H9 (cell line): ENCODE measurements at places on chromosomes 2 and 18.

GRCh38 chr2:19456705-19457309, 98.4 kb upstream of the OSR1 start:
- no peak for DNase-seq

DNA sequence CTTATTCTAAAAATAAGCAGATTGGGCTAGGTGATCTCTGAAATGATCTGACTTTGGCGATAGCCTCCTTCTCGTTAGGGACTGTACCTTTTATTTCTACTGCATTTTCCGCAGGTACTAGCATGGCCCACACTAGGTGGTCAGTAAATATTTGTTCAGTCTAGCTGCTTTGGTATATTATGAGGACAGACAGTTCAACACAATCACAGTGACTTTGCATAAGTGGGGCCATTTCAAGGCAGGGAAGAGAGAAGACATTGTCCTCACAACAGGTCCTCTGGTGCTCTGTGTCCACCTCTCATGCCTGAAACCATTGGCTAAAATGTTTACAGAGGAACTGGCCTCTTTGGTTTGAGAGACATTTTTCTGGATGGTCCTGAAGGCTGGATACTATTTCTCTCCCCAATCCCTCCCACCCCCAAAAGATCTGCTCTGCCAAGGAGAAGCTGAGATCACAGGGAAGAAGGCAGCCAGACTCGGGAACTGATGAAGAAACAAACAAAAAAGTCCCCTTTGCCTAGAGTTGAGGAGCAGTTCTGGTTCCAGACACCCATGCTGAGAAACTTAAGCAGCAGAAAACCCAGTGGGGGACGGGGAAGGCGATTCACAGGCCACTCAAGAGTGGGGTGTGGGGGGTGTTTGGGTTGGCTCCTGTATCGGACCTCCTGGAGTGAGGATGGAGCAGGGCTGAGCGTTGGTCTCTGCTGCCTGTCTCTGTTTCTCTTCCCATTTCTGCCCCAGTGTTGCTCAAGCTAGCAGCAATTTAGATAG, 2.9 kb upstream of the TNP1 start:
- no peak for DNase-seq

DNA sequence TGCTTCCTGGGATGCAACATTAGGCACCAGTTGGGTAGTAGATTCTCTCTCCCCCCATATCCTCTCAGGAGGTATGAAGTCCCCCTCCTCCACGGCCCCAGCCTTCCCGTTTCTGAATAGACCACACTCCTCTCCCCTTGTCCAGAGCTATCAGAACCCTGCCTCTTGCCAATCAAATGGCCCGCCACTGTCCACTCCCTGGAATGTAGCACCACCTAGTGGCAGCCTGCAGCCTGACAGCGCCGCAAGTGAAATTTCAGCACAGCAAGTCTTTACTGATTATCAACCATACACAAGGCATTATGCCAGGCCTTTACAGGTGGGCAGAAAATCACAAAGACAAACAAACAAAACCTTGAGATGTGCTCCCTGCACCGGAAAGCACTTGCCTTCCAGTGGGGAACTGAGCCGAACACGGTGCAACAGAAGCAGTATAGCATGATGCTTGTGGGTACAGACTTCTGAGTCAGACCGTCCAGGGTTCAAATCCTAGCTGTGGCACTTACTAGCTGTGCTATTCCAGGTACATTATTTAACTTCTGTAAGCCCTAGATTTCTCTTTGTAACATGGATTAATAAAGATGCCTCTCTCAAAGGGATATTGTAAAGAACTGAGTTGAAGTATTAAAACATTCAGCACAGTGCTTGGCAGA, 174.0 kb downstream of the SMAD2 start:
- DNase-seq, result peak; percentile 81

- DNase-seq, result no peak
These were observed 494.7 kb upstream of the SETBP1 start for GRCh38 chr18:44186001-44186400.

- DNase-seq, result peak; percentile 82
These were observed 24.4 kb downstream of the ZNF892 start for GRCh38 chr2:95231723-95232122.

DNA sequence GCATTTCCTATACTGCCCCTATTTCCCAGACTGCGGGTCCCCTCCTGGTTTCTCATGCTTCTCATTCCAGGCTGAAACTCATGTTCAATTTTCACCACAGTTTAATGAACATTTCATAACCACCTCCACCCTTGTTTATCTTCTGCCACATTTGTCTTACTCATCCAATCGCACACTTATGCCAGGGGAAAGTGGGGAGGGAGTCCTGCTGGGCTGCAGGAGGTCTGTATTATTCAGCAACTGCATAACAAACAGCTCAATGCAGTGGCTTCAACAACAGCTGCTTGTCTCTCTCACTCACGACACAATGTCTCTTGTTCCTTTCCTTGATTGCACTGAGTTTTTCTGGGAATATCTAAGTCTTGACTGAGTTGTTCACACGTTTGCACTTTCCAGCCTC, 106.0 kb downstream of the ZNF519 start:
- peak; percentile 35 for DNase-seq

DNA sequence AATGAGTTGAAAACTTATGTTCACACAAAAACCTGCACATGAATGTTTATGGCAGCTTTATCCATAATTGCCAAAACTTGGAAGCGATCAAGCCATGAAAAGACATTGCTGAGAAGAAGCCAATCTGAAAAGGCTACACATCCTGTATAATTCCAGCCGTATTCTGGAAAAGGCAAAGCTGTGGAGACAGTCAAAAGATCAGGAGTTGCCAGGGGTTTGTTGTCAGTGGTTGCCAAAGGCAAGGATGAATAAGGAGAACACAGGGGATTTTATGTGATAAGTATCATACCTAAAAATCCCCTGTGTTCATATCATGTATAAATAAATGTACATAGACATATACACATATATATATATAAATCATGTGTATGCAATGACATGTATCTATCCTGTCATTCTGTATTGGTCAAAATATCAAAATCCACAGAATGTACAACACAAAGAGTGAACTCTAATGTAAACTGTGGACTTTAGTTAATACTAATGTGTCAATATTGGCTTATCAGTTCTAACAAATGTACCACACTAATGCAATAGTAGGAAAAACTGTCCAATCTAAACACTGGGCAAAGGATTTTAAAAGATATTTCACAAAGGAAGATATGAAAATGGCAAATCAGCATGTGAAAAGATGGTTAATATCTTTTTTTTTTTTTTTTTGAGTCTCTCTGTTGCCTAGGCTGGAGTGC, 75.8 kb downstream of the PTRHD1 start:
- no peak for DNase-seq

- DNase-seq, result no peak
These were observed 22.3 kb downstream of the MGAT4A start for GRCh38 chr2:98708396-98709186.

DNA sequence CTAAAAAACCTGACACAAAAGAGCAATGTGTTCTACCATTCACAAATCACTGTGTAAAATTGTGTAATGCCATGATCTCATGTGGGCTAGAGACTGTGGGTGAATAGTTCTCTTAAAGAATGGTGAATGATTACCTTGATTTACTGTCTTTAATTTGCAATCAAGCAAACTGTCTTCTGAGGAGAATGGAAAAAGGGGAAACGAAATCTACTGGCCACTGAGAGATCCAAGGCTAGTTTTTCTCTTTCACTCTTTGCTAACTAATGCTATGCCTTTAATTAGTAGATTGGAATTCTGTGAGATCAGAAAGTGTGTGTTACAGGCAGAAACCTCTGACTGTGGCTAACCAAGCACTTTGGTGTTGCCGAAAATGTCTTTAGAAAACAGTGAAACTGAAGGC, 422.7 kb downstream of the TGIF1 start:
- DNase-seq, result no peak

- peak; percentile 77 for DNase-seq
These were observed 582.4 kb upstream of the RAB6C start for GRCh38 chr2:129396980-129397599.

GRCh38 chr2:8457699-8458502, 224.0 kb upstream of the ID2 start:
- no peak for DNase-seq

GRCh38 chr2:143333168-143333791, 204.1 kb downstream of the ARHGAP15 start:
- no peak for DNase-seq

GRCh38 chr2:147559070-147559725, 285.6 kb upstream of the ACVR2A start:
- no peak for DNase-seq

DNA sequence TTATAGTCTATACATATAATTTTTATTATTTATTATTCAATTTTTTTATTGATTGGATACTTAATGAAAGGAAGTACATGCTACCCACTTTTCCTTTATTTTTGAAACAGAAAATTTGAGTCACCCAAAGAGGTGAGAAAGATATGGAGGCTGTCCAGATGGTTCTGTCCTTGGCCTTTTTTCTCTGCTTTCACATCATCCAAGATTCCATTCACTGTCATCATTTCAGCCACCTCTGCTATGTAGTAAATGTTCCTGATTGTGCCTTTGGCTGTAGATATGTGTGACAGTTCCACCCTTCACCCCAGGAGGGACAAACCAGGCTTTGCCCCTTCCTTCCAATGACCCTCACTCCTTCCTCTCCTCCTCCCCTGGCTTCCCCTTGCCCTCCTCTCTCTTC, 675.7 kb upstream of the ID2 start:
- DNase-seq, result no peak

DNA sequence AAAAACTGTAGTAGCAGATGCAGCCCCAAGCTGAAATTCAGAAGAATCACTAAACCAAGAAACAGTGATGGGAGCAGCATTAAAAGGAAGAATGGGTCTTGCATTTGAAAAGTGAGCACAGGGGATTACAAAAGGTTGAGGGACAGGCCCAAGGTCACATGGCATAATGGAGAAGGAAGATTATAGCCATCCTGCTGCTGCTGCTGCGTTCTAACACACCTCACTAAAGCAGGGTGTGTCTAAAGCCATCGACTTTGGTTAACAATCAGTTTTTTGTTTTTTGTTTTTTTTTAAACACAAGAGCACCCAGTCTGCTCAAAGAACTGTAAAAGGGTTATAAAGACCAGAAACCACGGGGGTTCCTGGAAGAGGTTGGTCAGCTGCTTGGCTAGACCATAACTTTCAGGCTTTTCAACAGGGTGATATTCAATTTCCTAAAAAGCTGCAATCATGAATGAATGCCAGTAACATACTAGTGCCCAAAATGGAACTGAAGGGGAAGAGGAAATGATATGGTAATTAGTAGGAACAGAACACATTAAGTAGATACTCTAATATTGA, 102.6 kb downstream of the MYO5B start:
- no peak for DNase-seq

GRCh38 chr18:48122376-48122775, 191.9 kb upstream of the SMAD2 start:
- DNase-seq, result no peak

DNA sequence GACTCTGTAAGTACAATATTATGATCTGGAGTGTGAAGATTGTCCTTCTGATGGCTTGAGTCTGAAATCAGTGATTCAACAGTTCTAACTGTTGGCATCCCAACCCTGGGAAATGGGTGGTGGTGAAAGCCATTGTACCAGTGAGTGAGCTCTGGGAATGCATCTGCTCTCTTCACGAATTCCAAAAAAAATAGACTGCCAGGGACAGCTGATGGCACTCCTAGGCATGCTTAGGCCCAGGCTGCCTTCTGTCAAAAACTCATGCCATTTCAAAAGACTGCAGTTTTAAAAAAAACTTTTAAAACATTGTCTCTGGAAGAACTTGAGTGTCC, 20.3 kb downstream of the OXER1 start:
- DNase-seq, result no peak

DNA sequence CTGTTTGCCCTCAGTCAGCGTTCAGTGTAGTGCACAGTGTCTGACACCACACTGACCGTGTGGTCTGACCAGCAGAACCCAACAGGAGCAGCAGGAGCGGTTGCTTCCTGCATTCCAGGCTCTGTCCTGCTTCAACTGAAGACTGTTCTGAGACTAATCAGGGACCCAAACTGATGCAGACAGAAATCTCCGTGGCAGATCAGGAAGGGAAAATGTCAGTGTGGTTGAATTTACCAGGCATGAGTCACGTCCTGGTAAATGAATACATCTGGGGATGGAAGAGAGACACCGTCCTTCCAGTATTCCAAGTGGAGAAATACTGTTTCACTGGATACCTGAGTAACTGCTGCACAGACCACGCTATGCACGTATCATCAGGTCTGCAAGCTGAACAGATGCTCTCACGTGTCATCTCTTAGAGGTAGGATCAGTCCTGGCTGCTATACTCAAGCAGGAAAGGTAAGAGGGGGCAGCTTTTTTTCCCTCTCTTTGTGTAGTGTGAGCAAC, 223.6 kb upstream of the EPAS1 start:
- no peak for DNase-seq

GRCh38 chr2:32652555-32653209, 24.8 kb downstream of the TTC27 start:
- no peak for DNase-seq

- DNase-seq, result no peak
These were observed 556.1 kb downstream of the CMPK2 start for GRCh38 chr2:6309415-6310255.

GRCh38 chr2:12227941-12228608, 481.6 kb downstream of the LPIN1 start:
- DNase-seq, result no peak

DNA sequence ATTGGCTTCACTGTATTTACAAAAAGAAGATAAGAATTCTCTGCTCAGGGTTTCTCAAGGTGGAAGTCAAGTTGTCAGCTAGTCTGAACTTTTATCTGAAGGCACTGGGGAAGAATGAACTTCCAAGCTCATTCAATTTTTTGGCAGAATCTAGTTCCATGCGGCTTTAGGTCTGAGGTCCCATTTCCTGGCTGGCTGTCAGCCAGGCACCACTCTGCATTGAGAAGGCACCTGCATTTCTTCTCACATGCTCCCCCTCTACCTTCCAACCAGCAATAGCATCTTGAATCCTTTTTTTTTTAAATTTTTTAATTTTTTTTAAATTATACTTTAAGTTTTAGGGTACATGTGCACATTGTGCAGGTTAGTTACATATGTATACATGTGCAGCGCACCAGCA, 46.2 kb upstream of the RPE start:
- no peak for DNase-seq

DNA sequence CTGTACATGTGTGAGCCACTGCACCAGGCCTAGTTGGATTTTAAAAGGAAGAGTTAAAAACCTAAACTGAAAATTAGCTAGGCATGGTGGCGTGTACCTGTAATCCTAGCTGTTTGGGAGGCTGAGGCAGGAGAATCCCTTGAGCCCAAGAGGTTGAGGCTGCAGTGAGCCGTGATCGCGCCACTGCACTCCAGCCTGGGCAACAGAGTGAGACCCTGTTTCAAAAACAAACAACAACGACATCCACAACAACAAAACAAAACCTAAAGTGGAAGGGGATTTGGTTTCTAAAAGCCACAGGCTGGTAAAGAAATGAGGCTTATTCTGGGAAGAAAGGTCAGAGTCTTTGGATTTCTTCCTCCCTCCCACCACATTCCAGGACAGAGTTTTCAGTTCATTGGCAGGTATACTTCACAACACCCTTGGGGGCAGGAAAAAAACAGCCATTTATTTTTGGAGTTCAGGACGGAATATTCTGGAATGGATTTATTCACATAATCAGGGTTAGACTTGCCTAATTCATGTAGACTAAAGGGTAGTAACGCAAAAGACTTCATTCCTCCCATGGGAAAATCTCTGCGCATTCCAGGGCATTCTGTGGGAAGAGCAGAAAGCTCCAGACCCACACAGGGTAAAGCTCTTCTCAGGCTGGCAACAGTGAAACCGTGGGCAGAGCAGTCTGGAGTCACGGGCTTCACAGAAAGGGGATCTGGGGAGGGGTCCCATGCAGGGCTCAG, 34.9 kb downstream of the TEX44 start:
- DNase-seq, result no peak

GRCh38 chr2:32482471-32482870, 125.6 kb downstream of the BIRC6 start:
- no peak for DNase-seq
